Activated CD4-positive, alpha-beta memory T cell treated with anti-CD3 and anti-CD28 coated beads for 36 hours (primary cell): ENCODE measurements at places on chromosomes 2 and 18. TPM values are rescaled to one million over a fixed set of nuclear protein-coding genes. Genes with fewer than 3 reads are reported as not detected.

Gene SCN9A
- not detected for total RNA-seq

DNA sequence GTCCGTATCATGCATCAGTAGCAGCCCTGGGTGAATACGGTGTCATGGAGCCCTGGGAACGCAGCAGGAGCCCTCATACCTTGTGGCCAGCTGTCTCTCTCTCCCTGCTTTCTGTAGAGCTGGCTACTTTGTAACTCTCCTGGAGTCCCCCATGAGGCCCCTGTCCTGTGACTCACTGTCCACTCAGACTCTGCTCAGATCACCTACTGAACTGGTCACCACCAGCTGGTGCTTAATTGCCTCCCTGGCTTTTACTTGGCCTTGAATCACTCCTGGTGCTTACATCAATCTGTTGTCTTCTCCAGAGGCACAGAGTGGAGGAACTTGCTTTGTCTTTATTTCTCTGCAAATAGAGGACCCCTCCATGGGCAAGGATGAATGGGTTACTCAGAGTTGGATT lies 172.7 kb downstream of the HRH4 start:
- no peak for DNase-seq
- H3K4me3 ChIP-seq: no peak overlapping the region
- H3K4me1 ChIP-seq: no peaks in the 10 kb centered on the region
- peaks cover 2% of the 10 kb centered on the region for H3K27me3 ChIP-seq
- no peaks in the 10 kb centered on the region for H3K36me3 ChIP-seq

DNA sequence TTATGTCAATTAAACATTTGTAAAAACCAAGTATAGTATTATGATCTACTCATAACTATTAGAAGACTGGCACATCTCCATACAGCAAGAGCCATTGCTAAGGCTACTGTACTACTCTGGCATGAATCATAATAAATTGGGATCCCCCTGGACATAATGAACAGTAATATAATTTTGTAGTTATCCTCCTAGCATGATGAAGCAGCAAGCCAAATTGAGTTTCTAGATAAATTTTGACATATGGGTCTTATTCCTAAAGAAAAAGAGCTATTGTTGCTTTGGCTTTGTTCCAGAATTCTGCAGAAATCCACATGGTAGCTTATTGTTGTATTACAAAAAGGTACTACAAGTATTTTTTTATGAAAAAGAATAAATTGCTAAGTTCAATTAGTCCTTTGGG lies 204.3 kb downstream of the CAMKMT start:
- H3K27ac ChIP-seq: no peak overlapping the region
- H3K27me3 ChIP-seq: no peaks in the 10 kb centered on the region
- H3K36me3 ChIP-seq: peaks cover 2% of the 10 kb centered on the region

Gene APCDD1
- not detected for total RNA-seq

Gene POTEC
- not detected for total RNA-seq

Gene GAREM1
- total RNA-seq: not detected

- no peak overlapping the region for H3K27ac ChIP-seq
- DNase-seq: no peak
- H3K4me1 ChIP-seq: peaks cover 22% of the 10 kb centered on the region
- H3K4me3 ChIP-seq: no peak overlapping the region
- no peaks in the 10 kb centered on the region for H3K36me3 ChIP-seq
- H3K27me3 ChIP-seq: no peaks in the 10 kb centered on the region
Observed at GRCh38 chr2:73104933-73105332, 7.8 kb downstream of the RAB11FIP5 start.

GRCh38 chr2:26710743-26711456 lies 18.4 kb downstream of the KCNK3 start:
- peaks cover 2% of the 10 kb centered on the region for H3K27me3 ChIP-seq
- no peak for DNase-seq
- H3K27ac ChIP-seq: no peak overlapping the region
- H3K4me1 ChIP-seq: no peaks in the 10 kb centered on the region
- H3K36me3 ChIP-seq: no peaks in the 10 kb centered on the region

DNA sequence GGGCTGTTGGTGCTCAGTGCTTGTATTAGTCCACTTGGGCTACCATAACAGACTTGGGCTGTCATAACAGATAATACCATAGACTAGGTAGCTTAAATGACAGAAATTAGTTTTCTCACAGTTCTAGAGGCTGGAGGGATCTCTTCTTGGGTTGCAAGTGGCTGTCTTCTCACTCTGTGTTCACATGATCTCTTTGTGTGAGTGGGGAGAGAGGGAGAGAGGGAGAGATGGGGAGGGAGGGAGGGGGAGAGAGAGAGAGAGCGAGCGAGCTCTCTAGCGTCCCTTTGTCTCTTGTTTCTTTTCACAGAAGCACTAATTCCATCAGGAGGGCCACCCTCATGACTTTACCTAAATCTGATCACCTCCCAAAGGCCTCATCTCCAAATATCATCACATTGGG lies 4.5 kb upstream of the XRCC5 start:
- peaks cover 2% of the 10 kb centered on the region for H3K27me3 ChIP-seq
- DNase-seq: no peak
- H3K27ac ChIP-seq: no peak overlapping the region
- H3K4me3 ChIP-seq: no peak overlapping the region

DNA sequence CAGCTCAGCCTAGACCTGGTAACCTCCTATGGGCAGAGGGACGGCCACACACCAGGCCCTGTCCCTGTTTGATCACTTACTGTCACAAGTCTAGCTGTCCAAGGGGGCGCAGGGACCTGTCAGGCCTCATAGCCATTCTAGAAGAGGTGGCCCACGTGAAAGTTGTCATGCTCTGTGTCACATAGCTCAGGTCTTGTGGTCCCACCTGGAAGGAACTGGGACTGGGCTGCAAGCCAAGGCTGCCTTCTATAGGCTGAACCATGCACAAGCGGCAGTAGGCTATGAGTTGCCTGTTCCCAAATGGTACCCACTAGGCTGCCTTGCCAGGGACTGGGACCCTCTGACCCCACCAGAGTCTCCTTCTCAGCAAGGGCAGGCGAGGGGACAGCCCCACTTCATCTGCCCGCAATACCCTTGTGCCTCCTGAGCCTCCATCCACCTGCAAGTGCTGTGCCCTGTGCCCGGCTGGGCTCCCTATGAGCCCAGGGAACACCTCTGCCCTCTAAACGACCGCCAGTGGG lies 177.5 kb downstream of the ANAPC1 start:
- no peaks in the 10 kb centered on the region for H3K36me3 ChIP-seq
- no peak overlapping the region for H3K4me3 ChIP-seq

DNA sequence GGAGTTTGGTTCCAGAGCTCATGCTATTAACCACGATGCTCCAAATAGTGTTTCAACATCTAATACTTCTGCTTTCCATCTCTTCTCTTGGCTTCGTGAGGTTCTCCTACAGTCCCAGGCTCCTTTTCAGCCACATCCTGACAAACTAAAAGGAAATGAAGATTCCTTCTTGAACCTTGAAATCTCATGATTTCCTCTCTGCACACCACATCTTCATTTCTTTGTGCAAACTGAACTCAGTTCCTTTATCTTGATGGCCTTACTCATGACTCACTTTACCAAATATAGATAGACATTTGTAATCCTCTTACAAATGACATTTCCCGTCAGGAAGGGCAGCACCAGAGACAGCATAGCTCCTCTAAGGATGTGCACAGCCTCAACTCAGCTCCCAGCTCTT lies 50.0 kb upstream of the ITGA4 start:
- no peaks in the 10 kb centered on the region for H3K27me3 ChIP-seq
- no peak for DNase-seq
- no peaks in the 10 kb centered on the region for H3K36me3 ChIP-seq

Gene STON1
- total RNA-seq: 1.2 TPM

DNA sequence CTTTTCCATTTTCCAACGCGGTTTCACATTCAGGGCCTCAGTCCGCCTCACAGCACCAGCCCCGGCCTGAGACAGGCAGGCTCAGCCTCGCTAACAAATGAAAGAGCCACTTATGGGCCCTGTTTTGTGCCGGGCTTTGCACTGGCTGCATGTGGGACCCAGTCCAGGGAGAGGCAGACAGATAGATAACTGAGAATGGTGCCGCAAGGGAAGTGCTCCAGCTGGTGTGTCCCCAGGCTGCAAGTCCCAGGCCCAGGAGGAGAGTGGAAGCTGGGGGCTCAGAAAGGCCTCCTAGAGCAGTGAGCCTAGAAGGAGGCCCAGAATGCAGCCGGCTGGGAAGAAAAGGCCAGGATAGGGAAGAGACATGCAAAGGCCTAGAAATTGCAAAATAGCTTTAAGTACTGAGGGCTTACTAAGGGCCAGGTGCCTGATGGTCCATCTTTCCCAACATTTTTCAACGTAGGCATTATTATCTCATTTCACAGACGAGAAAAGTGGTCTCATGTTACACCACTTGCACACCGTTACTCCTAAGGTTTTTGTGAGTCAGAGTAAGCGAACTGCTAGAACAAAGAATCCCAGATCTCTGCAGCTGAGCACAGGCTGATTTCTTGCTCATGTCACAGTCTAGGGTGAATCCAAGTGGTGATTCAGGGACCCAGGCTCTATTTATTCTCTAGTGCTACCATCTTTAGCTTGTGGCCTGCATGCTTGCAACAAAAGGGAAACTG lies 26.0 kb downstream of the ADRA2B start:
- no peaks in the 10 kb centered on the region for H3K4me1 ChIP-seq
- H3K36me3 ChIP-seq: no peaks in the 10 kb centered on the region
- no peak overlapping the region for H3K27ac ChIP-seq
- peaks cover 1% of the 10 kb centered on the region for H3K27me3 ChIP-seq

DNA sequence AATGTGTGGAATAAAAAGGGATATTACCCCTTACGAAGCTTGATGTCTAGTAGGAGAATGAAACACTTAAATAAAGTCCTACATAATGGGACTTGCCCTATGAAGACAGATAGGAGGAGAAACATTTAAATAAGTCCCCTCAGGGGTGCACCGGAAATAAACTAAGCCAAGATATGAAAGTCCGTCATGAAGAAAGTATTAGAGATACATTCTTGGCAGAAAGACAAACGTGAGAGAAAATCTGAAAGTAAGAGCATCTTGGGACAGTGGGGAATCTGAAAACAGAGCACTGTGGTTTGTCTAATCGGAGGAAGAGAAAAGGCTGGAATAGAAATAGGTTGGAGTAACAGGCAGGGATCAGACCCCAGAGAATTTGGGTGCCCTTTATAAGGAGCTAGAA lies 516.9 kb upstream of the DSEL start:
- no peaks in the 10 kb centered on the region for H3K27me3 ChIP-seq
- no peaks in the 10 kb centered on the region for H3K36me3 ChIP-seq
- DNase-seq: no peak
- no peak overlapping the region for H3K4me3 ChIP-seq
- H3K27ac ChIP-seq: no peak overlapping the region

Gene CWC22
- total RNA-seq: 23.6 TPM

Gene SCYGR4
- total RNA-seq: not detected

Gene HOXD10
- total RNA-seq: not detected

GRCh38 chr2:204133476-204133875 lies 196.9 kb downstream of the ICOS start:
- H3K27ac ChIP-seq: no peak overlapping the region
- DNase-seq: no peak
- H3K36me3 ChIP-seq: no peaks in the 10 kb centered on the region
- no peak overlapping the region for H3K4me3 ChIP-seq
- peaks cover 3% of the 10 kb centered on the region for H3K4me1 ChIP-seq
- peaks cover 3% of the 10 kb centered on the region for H3K27me3 ChIP-seq

DNA sequence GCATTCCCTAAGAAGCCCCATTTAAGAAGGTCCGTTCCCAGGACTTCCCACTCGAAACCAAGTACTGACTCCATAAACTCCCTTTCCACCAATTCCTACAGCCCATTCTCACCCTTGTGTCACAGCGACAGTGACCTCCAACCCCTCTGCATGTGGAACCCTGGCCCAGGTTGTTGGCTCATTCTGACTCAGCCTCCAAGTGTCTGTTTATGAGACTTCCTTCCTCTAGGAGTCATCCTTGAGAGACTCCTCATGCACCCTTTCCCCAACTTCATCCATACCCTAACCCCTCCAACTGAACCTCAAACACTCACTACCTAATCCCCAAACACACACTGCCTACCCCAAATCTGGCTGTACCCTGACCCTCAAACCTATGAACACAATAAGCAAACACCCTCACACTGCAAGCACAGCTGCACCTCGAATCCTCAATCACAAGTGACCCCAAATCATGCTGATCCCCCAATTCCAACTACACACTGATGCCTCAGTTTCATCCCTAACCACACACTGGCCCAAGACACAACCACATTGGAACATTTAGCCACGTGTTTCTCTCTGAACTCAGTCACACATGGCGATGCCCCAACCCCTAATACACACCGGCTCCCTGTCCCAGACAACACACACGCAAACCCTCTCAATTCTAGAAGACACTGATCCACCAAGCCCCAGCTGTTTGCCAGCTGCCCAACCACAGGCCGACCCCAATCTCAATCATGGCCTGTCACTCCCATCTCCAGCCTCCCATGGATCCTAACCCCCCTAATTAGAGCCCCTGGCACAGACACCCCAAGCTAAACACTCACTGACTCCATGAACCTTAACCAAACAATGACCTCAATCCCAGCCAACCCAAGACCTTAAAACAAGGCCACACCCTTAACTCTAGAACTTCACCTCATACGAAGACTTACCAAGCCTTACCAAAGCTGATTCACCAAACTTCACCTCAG lies 219.6 kb downstream of the CYP26B1 start:
- H3K27me3 ChIP-seq: peaks cover under 1% of the 10 kb centered on the region
- H3K4me3 ChIP-seq: no peak overlapping the region
- no peaks in the 10 kb centered on the region for H3K4me1 ChIP-seq
- H3K27ac ChIP-seq: no peak overlapping the region
- H3K36me3 ChIP-seq: no peaks in the 10 kb centered on the region
- DNase-seq: no peak

Gene DAW1
- total RNA-seq: not detected

GRCh38 chr18:56598422-56598821 lies 40.0 kb downstream of the TXNL1 start:
- no peak overlapping the region for H3K4me3 ChIP-seq
- H3K4me1 ChIP-seq: no peaks in the 10 kb centered on the region
- H3K27me3 ChIP-seq: no peaks in the 10 kb centered on the region
- H3K27ac ChIP-seq: no peak overlapping the region
- peaks cover 7% of the 10 kb centered on the region for H3K36me3 ChIP-seq
- DNase-seq: no peak

- no peak overlapping the region for H3K4me3 ChIP-seq
- H3K27me3 ChIP-seq: no peaks in the 10 kb centered on the region
- DNase-seq: no peak
- no peak overlapping the region for H3K27ac ChIP-seq
- peaks cover 30% of the 10 kb centered on the region for H3K4me1 ChIP-seq
Observed at GRCh38 chr2:148519013-148519412, 125.5 kb upstream of the EPC2 start.

GRCh38 chr2:39386064-39386463 lies 51.0 kb downstream of the MAP4K3 start:
- no peaks in the 10 kb centered on the region for H3K36me3 ChIP-seq
- DNase-seq: no peak
- no peaks in the 10 kb centered on the region for H3K27me3 ChIP-seq
- H3K27ac ChIP-seq: no peak overlapping the region
- peaks cover 15% of the 10 kb centered on the region for H3K4me1 ChIP-seq

Gene PKDCC
- total RNA-seq: not detected

GRCh38 chr2:17171446-17172049 lies 346.7 kb downstream of the RAD51AP2 start:
- no peak for DNase-seq
- no peaks in the 10 kb centered on the region for H3K4me1 ChIP-seq
- no peaks in the 10 kb centered on the region for H3K36me3 ChIP-seq
- H3K27me3 ChIP-seq: no peaks in the 10 kb centered on the region
- no peak overlapping the region for H3K27ac ChIP-seq
